Progenitor cell of endocrine pancreas (in vitro differentiated cells): ENCODE measurements at places on chromosomes 3 and 15.

- no peak for DNase-seq
Measured at GRCh38 chr3:175526609-175527280, 667.6 kb downstream of the NAALADL2 start.

DNA sequence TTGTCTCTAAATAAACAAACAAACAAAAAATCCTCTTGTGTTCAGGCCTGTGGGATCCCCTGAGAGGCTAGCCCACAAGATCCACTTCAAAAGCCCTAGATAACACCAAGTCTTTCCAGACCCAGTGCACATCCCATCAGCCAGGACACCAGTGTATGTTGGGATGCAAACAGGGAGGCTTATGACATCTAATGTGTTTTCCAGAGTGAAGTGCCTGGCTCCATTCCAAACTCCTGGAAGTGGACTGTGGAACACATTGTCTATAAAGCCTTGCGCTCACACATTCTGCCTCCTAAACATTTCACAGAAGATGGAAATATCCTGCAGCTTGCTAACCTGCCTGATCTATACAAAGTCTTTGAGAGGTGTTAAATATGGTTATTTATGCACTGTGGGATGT is 57.0 kb downstream of the MLH1 start:
- DNase-seq, result no peak

- peak; percentile 56 for DNase-seq
Measured at GRCh38 chr15:67064607-67065530, 533 bp upstream of the SMAD3 start.

DNA sequence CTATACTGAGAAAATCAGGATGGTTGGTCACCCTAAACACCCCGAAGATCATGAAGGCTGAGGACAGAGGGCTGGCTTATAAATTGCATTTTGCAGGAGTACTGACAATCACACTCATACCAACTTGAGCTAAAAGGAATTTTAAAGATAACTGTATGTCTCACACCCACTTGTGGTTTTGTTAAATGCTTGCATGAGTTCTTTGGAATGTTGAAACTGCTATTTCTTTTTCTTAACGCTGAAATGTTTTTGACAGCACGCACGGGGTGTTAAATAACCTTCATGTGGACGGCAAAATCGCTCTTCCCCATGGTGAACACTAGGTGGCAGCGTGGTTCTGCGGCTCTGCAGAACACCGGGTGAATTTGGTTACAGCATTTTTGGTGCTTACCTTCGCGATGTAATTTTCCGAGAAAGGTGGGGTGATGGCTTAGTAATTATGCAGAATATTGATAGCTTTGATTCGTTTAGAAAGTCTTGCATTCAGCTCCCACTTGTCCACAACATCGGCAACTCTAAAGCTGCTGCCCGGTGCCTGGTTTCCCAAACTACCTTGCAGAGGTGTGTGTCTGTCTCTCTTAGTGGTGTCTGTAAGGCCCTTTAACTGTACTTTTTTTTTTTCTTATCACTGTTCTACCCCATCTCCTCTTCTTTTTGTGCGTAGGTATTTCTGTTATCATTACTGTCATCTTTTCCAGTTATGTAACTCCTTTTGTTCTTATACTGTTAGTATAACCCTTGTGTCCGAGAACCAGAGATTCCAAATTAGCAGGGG is 51.7 kb downstream of the ARNT2 start:
- peak; percentile 23 for DNase-seq

DNA sequence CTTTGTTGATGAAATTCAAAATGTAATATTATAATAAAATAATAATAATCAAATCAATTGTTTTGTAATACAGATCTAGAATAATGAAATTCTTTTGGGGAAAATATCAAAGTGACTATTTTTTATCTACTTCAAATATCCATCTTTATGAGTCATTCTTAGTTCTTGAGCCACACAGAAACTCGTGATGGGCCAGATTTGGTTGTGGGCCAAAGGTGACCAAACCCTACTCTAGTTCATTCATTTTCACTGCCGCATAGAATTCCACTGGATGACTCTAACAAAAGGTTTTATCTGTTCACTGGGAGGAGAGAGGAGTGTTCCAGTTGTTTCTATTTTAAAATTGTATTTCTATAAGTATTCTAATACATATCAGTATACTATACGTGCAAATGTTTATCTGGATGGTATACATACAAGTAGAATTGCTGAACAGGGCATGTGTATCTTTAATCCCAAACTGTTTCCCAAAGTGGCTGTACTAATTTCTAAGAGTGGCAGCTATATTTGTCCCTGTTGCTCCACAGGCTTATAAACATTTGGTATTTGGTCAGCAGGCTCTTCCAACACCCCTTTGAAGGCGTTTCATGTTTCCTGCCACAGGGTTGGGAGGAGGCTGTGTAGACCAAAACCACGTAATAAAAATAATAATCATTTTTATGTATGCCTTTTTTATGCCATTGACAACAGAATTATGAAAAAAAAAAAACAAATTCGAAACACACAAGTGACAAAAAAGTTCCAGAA is 7.3 kb upstream of the RTP3 start:
- no peak for DNase-seq

- no peak for DNase-seq
Measured at GRCh38 chr3:106183762-106184391, 315.1 kb upstream of the CBLB start.

DNA sequence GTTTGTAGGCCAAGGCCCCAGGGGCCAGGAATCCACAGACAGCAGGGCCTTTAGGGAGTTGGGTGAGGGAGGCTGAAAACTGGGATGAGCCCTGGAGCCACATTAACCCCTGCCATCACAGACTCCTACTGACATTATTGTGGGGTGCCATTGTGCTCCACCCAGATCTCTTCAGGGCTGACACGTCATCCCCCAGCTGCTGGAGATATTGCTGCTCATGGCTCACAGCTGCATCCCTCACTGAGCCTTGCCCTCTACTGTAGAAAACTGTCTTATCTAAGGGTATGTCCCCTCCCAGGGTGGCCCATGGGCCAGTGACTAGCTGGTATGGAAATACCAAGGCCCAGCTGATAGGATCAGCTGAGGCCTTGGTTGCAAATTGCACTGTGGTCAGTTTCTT is 87.3 kb upstream of the PRR23C start:
- no peak for DNase-seq

DNA sequence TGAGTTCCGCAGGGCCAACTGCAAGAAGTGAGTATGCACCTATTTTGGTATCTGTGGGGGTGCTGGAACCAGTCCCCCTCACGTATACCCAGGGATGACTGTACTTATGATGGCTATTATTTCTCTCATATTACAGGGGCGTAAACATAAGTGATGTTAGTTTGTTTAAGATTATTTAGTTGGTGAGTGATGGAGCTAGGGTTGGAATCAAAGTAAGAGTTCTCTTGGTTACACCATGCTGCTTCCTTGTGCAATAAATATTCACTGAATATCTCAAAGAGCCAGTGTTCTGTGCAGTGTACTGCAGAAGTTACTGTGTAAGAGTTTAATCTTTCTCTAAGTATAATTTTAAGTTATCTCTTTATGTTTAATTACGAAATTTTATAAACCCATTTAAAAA is 12.8 kb upstream of the UTS2B start:
- DNase-seq, result no peak

DNA sequence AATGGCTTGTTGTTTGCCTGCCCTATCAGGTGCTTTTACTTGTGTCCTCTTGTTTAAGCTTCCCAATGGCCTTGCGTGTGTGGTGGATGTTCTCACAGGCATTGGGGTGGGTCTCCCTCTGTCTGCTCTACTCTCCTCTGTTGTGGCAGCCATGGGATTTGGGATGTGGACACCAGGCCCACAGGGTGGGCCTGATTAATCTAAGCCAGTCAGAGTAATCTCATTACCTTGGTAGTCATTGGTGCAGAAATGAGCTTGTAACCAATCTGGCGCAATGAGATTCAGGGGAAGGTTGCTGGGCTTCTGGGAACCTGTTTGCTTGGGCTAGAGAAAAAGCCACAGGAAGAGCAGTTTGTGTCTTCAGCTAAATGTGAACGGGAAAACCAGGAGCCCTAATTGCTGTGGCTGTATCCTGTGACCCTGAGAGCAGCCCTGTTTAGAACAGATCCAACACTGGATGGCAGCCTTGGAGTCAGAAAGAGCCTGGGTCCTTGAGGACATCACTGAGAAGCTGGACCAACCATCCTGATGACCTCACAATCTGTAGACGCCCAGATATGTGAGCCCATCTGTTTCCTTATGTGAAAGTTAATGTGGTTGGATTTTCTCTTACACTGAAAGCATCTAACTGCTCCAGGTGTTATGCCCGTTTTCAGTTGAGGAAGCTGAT is 157.3 kb upstream of the UBE2E1 start:
- DNase-seq, result no peak
